ENCODE measurements at places on chromosomes 4 and X.
A peak's percentile ranks its signal among the peaks of the same experiment; 100 is the strongest.

DNA sequence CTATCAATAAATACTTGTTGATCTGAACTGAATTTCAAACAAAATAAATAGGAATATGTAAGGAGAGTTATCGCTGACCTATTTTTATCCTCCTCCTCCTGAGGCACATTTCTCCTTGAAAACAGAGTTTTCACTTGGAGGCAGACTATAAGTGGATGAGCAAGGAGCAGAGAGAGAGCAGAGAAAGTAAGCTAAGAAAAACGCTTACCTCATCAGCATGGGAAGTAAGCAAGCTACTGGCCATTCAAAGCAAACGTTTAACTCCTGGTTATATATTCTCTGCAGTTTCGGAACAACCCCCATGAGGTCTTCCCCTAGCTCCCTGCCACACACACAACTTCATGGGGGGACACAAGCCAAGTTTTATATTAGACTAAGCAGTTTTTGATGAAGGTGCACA lies 13.2 kb downstream of the ZDHHC9 start:
- no peak for ATAC-seq

DNA sequence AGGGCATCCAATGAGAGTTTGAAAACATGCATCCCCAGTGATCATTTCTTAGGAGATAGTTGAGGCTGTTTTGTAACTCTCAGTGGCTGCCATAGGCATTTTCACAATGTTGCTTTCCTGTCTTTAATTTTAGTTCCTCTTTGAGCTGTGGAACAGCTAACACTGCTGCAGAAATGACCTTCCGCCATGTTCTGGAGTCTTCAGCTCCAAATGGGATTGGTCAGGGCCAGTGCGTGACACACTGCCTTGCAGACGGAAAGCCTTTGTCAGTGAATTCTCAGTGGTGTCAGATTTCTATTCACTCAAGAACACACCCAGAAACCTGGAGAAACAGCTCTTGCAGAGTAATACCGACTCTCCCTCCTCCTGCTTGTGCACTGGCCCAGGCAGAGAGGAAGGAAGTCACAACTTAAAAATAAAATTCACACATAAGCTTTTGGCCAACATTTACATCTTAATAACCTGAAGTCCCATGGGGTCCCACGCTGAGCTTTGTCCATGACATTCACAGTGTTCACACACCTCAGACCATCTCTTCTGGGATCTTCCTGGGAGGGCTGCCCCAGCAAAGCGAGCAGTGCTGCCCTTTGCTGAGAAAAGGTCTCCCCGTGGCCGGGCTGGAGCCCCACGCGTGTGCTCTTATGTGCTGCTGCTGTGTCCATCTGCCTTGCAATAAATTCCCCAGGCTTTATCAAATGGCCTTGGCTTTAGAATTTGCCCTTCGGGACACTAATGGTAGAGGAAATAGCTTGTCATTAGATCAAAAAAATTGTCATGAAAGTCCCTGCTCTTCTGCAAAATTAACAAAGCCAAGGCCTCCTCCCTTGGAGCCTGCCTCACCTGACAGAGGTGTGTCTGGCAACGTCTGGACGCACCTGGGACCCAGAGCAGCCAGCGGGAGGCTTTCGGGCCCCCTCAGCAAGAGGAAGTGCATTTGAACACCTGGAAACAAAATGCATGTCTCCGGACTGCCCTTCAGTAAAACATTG lies 126.8 kb downstream of the IRF2 start:
- ATAC-seq: no peak

DNA sequence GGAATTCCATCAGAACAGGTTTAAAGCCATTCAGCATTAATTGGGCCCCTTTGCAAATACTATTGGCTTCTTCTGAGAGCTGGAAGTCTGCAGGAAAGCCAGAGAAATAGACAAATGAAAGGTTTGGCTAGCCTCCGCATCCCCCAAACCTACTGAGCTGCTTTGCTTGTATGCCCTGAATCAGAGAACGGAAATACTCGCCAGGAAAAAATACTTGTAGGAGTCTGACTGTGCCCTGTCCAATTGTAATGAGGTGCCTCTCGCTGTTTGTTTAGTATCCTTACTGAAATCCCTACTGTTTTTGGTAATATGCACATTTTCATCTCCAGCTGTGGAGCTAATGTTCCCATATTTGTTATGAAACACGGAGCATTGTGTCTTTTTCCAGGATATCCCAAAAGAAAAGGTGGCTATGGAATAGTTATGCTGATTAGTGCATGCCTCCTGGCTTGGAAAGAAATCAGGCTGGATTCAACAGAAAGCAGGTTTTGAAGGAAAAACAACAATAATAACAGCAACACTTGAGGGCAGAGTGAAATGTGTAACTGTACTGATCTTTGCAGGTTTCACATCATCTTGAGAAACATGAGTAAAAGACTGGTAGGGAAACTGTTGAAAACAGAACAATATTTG lies 50.7 kb upstream of the NLGN4X start:
- ATAC-seq: no peak

DNA sequence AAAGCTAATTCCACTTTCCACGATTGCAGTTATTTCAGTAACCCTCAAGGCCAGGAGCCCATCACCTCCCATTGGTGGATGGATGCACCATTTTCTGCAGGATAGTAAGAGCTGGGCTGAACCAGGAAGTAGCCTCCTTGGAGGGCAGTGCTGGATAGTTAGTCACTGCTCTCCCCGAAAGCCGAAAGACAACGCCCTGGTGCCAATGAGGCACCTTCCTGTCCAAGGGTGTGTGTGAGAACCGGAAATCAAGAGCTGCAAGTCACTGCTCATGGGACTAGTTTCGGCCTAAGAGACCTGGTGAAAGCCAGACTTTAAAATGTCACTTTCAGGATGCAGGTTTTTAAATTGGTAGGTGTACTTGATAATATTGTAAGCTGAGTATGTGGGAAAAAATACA lies 203.8 kb upstream of the HS3ST1 start:
- no peak for ATAC-seq

DNA sequence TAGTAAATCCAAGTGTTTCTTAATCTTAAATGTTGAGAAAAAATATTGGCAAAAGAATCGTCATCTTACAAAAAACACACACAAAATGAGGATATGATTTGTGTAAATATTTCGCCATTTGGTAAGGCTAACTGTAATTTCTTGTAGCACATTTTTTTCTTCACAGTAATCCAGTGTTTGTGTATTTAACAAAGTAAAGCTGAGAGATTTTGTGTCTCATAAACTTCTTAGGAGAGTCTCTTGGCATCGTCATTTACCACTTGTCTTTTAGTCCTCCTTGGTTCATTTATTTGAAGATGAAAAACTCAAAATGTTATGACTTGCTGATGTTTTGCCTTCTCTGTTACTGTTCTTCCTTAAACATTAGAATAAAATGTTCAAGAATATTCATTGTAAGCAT lies 326.7 kb upstream of the PITX2 start:
- no peak for ATAC-seq

DNA sequence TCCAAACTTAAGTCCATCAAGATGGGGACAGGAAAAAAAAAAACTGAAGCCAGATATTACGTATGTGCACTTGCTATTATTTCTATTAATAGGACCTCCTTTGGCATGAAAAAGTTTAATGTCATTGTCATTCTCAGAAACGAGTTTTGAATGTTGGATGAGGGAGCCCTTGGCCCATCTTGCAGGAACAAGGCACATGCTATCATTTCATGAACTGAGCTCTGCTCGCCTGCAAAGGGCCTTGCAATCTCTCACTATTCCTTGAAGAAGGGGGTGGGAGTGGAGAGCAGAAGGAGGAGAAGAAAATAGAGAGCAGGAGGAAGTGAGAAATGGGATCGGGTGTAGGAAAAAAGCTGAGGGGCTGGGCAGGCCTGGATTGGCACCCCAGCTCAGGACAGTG lies 34.3 kb upstream of the SPATA4 start:
- no peak for ATAC-seq

GRCh38 chrX:13009273-13009672 lies 34.4 kb downstream of the TMSB4X start:
- no peak for ATAC-seq

DNA sequence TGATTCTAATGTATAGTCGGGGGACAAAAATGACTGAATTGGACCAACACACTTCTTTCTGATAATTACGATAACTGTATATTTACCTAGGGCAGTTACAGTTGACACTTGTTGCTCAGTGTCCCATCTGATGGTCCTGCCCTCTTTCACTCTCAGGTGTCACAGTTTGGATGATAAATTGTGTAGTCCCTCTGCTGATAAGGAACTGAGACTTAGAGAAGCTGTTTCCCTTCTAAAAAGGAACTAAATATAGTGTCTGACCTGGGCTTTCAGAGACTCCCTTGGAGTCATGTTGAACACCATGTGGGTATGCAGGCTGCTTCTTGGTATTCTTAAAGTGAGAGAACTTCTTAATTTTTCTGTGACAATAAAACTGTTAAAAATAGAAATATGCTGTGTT lies 23.7 kb upstream of the PNPLA4 start:
- ATAC-seq: no peak

GRCh38 chr4:185165605-185166063 lies 22.6 kb downstream of the SLC25A4 start:
- ATAC-seq: peak; percentile 97

DNA sequence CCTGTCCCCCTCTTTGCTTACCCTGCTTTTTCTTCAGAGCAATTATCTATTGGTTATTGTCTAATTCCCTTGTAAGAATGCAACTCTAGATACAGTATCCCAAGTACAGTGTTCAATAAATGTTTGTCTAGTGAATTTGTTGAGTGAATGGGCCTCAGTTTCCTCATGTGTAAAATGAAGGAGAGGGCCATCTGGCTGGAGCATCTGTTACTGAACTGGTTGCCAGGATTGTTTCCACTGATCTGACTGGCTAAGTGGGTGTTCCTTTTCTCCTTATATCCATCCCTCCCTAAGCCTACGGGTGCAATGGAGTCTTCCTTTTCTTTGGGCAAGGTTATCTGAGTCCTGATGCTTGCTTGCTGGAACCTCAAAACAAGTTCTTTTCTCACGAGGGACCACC lies 185.2 kb upstream of the RPS6KA3 start:
- ATAC-seq: no peak

- ATAC-seq: no peak
These were observed 587.4 kb downstream of the RPA4 start for GRCh38 chrX:97471071-97471470.

DNA sequence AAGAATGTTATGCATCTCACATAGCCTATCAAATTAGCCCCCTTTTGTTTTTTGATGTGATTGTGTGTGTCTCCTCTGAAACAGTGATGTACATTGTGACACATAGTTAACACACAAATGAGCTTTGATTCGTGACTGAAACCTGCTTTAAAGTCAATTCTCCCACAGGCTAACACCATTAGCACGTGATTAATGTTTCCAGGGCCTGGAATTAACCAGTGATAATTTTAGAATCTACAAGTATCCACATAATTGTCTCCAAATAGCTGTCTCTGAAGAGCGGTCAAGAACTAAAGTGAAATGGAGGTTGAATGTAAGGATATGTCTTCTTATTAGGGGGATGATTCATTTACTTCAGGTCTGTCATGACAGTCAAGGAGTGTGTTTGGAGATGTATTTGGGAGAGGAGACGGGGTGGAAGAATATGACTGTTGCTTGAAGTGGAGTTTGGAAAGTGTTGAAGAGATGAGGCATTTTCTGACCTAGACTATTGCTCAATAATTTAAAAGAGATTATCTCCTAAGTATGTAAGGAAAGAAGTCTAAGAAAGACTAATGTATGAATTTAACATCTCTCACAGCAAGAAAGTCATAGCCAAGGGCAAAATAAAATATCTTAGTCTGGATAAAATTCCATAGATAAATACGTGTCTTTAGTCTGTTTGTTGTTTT lies 13.7 kb upstream of the RASGEF1B start:
- no peak for ATAC-seq

- no peak for ATAC-seq
These were observed 37.7 kb upstream of the MTNR1A start for GRCh38 chr4:186592966-186593586.

DNA sequence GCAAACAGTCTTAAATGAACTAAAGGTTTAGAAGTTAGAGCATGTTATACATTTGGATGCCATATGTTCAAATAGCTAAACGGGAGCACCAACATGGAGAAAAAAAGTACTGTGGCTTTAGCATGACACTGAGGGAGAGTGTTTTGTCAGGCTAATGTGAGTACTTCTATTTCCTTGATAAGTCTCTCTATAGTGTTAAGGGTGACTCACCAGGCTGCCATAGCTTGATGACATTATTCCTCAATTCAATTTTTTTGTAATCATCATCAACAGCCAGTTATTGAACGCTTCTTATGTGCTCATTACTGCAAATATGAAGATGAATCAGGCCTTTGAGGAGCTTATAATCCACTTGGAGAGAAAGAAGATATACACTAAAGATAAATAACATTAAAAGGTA lies 211.4 kb upstream of the GPR101 start:
- ATAC-seq: no peak

Measured in activated T-helper 17 cell treated with anti-CD3 and anti-CD28 coated beads, Interleukin-2, amount 50 U/mL, for 72 hours (primary cell).